Endothelial cell of umbilical vein (primary cell): ENCODE measurements at places on chromosomes 1 and 21.

GRCh38 chr1:32830092-32830852 is 12.8 kb downstream of the S100PBP start:
- DNase-seq, result no peak

- DNase-seq, result no peak
These were observed 59.1 kb downstream of the DYRK1A start for GRCh38 chr21:37425684-37426083.

- DNase-seq, result no peak
These were observed 50.4 kb upstream of the IFFO2 start for GRCh38 chr1:19006837-19007271.

DNA sequence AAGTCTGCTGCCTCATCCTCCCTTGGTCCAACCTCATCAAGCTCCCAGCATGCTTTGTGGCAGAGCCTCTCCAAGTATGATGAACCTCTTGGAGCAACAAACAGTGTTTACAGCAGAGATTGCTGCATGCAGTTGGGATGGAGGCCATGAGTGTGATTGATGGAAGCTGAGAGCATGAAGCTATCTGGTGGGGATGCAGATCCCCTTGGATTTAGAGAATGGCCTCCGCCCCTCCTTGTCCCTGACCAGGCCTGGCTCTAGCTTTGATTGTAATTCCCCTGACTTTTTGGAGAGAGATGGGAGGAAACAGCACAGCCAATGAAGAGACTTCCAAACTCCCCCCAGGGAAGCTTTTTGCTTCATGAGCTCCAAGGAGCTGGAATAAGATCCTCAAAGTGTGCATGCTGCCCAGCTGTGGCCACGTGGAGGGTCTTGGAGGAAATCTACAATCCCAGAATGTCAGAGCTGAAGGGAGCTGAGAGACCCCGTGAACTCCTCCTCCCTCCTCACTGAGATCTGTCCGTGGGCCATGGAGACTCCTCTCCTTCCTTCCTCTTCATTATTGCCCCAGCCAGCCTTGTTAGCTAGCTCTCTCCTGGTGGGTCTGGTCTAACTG is 165.3 kb upstream of the USP24 start:
- no peak for DNase-seq

GRCh38 chr1:117275055-117275454 is 64.3 kb upstream of the VTCN1 start:
- DNase-seq, result no peak

DNA sequence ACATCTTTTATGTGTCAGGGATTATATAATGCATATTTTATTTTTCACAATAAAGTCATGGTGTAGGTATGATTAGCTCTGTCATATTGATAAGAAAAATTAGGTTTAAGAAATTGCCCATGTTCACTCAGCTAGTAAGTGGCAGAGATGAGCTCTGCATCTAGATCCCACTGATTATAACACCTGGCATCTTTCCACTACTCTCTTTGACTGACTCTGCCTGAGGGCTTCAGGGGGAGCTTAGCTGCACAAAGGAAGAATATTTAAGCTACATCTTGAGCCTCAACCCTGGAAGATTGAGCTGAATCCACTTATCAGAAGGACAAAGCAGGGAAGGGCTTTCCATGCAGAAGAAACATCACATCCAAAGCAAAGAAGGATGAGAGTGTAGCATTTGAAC is 190.4 kb downstream of the MIS18A start:
- no peak for DNase-seq

- DNase-seq, result no peak
These were observed 25.7 kb downstream of the CRYAA start for GRCh38 chr21:43194303-43195120.

GRCh38 chr1:112925015-112925414 is 31.0 kb downstream of the SLC16A1 start:
- DNase-seq, result peak; percentile 64

- no peak for DNase-seq
These were observed 289.1 kb downstream of the TGFB2 start for GRCh38 chr1:218634212-218634611.

DNA sequence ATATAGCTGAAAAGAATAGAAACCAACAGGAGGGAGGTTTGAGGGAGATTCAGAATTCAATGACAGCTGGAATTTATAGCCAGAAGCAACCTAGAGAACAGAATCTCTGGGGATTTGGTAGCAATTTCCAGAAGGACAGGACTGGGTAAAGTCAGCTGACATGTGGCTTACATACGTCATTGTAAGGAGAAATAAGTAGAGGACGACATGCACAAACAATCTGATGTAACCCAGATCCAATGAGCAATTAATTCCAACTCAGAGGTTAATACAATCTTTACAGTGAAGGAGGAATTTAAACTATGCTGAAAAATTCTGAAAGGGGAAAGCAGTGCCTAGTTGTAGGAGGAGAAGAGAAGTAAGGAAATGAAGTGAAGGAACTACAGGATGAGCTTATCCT is 383.9 kb downstream of the PTBP2 start:
- DNase-seq, result no peak

GRCh38 chr1:44785501-44786137 is 2.4 kb downstream of the BEST4 start:
- no peak for DNase-seq

- no peak for DNase-seq
These were observed 195.7 kb downstream of the ROR1 start for GRCh38 chr1:63969441-63969901.

- no peak for DNase-seq
These were observed 3.3 kb upstream of the HMGN2 start for GRCh38 chr1:26468911-26469310.

DNA sequence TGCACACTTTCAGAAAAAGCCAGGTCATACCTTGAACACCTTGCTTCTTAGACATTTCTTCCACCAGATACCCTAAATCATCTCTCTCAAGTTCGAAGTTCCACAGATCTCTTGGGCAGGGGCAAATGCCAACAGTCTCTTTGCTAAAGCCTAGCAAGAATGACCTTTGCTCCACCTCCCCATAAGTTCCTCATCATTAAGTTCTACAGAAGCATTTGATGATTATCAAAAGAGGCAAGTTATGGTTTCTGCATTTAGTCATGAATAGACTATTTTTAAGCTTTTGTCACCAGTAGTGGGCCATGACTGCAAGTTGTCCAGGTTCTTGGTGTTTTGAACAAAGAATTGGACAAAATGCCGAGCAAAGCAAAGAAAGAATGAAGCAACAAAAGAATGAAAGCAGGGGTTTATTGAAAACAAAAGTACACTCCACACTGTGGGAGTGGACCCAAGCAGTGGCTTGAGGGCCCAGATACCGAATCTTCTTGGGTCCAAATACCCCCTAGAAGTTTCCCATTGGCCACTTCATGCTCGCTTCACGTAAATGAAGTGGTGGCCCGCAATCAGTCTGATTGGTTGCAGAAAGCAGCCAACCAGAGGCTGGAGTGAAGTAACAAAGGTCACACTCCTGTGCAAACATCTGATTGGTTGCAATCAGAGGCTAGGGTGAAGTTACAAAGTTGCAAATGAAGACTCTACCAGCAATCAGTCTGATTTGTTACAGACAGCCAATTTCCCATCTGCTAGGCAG is 9.8 kb upstream of the EGLN1 start:
- no peak for DNase-seq

GRCh38 chr1:53061859-53062707 is at the start of gene PODN:
Gene PODN, plus strand, starts transcription at chr1:53062213. Its CDS starts 7,643 bp downstream, at chr1:53069856.
- DNase-seq, result no peak

DNA sequence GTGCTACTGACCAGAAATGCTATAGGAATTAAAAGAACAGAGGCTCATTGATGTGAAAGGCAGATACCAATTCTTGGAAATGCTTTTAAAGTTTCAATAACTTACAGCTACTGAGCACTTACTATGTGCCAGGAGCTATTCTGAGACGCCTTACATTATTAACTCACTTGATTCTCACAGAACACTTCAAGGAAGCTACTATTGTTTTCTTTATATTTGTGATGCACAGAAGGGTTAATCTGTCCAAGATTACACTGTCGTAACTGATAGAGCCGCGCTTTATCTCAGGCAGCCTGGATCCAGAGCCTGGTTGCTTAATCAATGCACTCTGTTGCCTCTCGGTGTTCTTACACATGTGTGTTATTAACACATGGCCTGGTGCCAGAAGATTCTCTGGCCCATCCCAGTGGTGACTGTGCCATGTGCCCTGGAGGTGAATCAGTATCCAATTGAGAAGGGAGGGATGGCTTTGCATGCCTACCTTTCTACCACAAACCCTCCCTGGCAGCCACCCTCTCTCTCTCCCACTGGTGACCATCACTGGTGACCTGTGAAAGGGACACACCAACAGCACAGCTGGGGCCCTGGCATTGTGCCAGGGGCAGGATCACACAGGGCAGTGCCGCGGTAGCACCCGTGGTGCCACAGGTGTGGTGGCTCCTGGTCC is 8.8 kb downstream of the FMO1 start:
- DNase-seq, result no peak

DNA sequence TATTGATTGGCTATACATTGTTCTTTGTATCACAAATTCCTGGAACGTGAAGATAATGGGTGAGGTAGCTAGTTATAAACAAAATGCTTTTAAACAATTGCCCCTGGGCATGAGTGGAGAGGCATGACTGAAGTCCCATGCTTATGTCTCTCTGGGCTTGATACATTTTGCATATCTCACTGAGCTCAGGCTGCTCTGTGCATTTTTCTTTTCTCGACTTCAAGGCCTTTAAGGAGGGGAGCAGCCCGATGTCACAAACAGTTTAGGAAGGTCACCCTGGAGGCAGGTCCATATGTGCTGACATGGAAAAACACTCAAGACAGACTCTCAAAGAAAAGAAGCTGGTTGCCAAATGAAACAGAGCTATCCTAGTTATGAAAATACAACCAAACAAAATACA is 80.1 kb upstream of the PUM1 start:
- DNase-seq, result no peak

DNA sequence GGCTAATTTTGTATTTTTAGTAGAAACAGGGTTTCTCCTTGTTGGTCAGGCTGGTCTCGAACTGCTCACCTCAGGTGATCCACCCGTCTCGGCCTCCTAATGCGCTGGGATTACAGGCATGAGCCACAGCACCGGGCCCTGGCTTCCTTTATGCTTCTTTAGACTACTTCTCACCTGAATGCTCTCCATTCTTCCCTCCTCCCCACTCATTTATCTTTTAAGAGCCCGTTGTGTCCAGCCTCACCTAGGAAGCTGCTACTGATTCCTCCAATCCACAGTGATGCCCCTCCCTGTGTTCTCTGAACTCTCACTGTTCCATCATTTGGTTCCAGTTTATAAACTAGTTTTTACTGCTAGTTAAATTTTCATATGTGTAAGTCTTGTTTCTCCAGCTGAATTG is 44.9 kb upstream of the NR5A2 start:
- no peak for DNase-seq

DNA sequence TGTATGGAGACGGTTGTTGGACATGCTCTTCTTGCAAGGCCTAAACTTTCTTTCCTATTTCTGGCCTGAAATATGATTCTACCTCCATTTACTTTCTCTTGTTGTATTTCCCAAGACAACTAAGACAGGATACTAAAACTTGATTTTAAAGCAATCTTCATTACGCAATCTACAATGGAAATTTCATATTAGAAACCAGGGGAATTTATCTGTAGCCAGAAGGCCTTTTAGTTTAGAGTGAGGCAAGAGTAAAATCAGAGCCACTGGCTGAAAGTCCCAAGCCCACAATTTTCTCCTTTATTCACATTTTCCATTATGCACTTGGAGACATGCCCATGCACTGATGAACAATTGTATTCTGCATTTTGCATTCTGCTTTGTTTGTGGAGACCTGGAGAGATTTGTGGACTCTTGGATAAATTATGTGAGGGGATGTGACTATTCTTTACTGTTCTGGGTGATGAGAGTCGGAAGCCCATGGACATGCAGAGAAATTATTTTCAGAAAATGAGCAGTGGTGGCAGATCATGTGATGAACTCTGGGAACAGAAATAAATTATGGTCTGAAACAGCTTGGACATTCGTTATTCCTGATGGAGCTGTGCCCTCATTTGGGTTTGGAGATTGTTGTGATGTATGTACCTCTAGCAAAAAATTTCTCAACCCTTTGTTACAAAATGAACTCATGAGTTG is 336.8 kb downstream of the SEC16B start:
- no peak for DNase-seq

GRCh38 chr1:208167261-208167869 is 76.8 kb downstream of the PLXNA2 start:
- DNase-seq, result no peak
